ENCODE measurements at places on chromosomes 12 and 14.

DNA sequence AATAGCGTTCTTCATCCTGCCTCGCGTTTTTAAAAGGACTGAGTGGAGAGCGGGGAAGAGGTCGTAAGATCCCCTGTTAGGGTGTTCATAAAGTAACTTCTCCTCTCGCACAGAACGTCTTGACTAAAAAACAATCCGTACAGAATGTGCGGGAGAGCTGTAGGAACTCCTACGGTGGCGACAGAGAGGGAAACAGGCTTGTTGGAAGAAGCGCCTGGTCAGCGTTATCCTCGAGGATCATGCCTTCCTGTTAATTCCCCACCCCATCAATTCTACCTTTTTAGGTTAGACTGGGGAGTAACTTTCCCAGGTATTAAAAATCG is 399 bp upstream of the WASHC4 start:
- peak; percentile 48 for DNase-seq

- DNase-seq = peak; percentile 13
These were observed 1027.6 kb downstream of the BCL11B start for GRCh38 chr14:98244162-98244948.

DNA sequence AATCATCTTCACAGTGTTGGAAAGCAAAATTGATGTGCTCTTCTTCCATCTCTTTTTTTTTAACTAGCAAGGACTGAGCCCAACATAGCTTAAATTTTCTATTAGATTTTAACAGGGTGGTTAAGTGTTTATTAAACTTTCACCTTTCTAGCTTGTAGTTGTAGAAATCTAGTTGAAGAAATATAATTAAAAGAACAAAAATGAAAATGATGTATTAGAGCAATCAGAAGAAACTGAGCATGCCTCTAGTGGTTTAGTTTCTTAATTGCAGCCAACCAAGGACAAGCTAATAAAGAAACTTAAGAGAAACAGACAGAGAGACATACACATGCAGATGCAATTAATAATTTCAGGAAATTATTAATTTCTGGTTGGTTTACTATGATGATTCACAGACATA is 673.0 kb upstream of the LMO3 start:
- DNase-seq = no peak

GRCh38 chr12:62466018-62466593 is 520 bp upstream of the MON2 start:
- peak; percentile 32 for DNase-seq
